ENCODE measurements at places on chromosomes 4 and X. TPM values are rescaled to one million over a fixed set of nuclear protein-coding genes. Genes with fewer than 3 reads are reported as not detected.

ADH1C gene
- 1.4 TPM for total RNA-seq

HHIP gene
- 16.0 TPM for total RNA-seq

EBP gene
- total RNA-seq: 30.7 TPM

ATXN3L gene
- not detected for total RNA-seq

CXorf38 gene
- total RNA-seq: 10.0 TPM

IL15 gene
- total RNA-seq: 2.3 TPM

ARMCX1 gene
- total RNA-seq: 52.0 TPM

CFI gene
- 201 TPM for total RNA-seq

DCAF12L1 gene
- not detected for total RNA-seq
